ENCODE measurements at places on chromosomes 2 and 18. TPM values are rescaled to one million over a fixed set of nuclear protein-coding genes. Genes with fewer than 3 reads are reported as not detected.

Gene ACOXL
- not detected for total RNA-seq

Gene SERPINB10
- total RNA-seq = not detected

Gene CFAP53
- total RNA-seq = 0.27 TPM

Gene MROH2A
- total RNA-seq = not detected

Gene CCBE1
- 8.6 TPM for total RNA-seq

Gene IL36G
- total RNA-seq = not detected

Gene FBXO15
- 0.91 TPM for total RNA-seq

Gene CMPK2
- total RNA-seq = 0.51 TPM

Gene PLCD4
- total RNA-seq = 11.8 TPM

Gene GTF3C2
- total RNA-seq = 46.9 TPM

Gene AKAIN1
- total RNA-seq = not detected

Gene KLHL41
- total RNA-seq = 1,869 TPM

Gene TRABD2A
- total RNA-seq = 0.73 TPM

Gene SLC14A1
- not detected for total RNA-seq

Gene MTHFD2
- total RNA-seq = 52.9 TPM

Gene SCYGR1
- not detected for total RNA-seq

Gene C2orf15
- total RNA-seq = 0.78 TPM

Gene NMUR1
- not detected for total RNA-seq

Gene AMER3
- total RNA-seq = not detected

Gene EML4
- total RNA-seq = 24.8 TPM

Gene REEP1
- 90.1 TPM for total RNA-seq

Gene ANKRD30BL
- total RNA-seq = not detected

Gene TANC1
- total RNA-seq = 20.1 TPM

Gene UGT1A8
- total RNA-seq = not detected

Gene GALNT5
- 25.6 TPM for total RNA-seq

Gene GPR39
- 0.59 TPM for total RNA-seq

Gene CRYGC
- total RNA-seq = not detected

Gene NEU2
- total RNA-seq = not detected

Gene WNT6
- total RNA-seq = 0.37 TPM

Gene GKN2
- total RNA-seq = not detected

Gene UGT1A4
- not detected for total RNA-seq

Gene ANKAR
- total RNA-seq = 5.9 TPM

Gene UGT1A3
- total RNA-seq = not detected

Gene RIT2
- not detected for total RNA-seq

Gene IWS1
- 56.3 TPM for total RNA-seq

Gene KIAA2012
- not detected for total RNA-seq

Gene CHRNA1
- 1,867 TPM for total RNA-seq

Gene TWIST2
- total RNA-seq = 5.0 TPM

Data from myocyte (in vitro differentiated cells).